ENCODE measurements at places on chromosomes 4 and X. TPM values are rescaled to one million over a fixed set of nuclear protein-coding genes. Genes with fewer than 3 reads are reported as not detected.

GRCh38 chr4:184028561-184029374 lies 123.7 kb downstream of the STOX2 start:
- no peak for DNase-seq

GRCh38 chrX:154350429-154351182 lies 23.8 kb downstream of the FLNA start:
- no peak for DNase-seq

GRCh38 chrX:129522184-129523078 lies 859 bp downstream of the SMARCA1 start:
- no peak for DNase-seq

DNA sequence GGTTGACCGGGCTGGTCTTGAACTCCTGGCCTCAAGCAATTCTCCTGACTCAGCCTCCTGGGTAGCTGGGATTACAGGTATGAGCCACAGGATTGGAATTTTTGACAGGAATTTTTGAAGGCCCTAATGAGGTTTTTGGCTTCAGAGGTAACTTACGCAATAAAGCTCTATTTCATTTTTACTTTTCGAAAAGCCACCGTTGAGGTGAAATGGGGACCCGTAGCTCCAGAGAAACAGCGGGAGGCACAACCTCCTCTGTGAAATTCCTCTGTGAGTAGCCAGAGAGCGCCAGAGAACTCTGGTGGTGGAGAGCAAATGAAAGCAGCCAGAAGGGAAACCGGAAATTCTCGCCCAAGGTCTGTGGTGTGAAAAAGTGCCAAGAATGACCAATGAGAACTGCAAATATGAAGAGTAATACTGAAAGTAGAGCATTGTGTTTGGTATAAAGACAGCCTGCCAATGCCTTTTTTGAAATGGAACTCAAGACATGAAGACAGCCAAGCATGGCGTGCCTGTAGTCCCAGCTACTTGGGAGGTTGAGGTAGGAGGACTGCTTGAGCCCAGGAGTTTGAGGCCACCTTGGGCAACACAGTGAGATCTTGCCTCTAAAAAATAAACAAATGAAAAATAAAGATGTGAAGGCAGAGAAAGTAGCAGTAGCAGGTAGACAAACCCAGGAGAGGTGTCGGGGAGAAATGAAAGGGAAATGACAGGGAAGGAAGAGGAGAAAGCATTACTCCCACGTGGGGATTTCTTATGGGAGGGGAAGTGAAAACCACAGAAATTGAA lies 33.0 kb upstream of the TMEM131L start:
- no peak for DNase-seq

NAP1L3 gene
- total RNA-seq = 3.2 TPM

RTL5 gene
- total RNA-seq = 2.7 TPM

HPGD gene
- 0.75 TPM for total RNA-seq

LAGE3 gene
- total RNA-seq = 27.9 TPM

CYSLTR1 gene
- total RNA-seq = not detected
